ENCODE measurements at places on chromosomes 6 and 20. TPM values are rescaled to one million over a fixed set of nuclear protein-coding genes. Genes with fewer than 3 reads are reported as not detected.
A peak's percentile ranks its signal among the peaks of the same experiment; 100 is the strongest.

Gene PXDC1
- 9.6 TPM for total RNA-seq

DNA sequence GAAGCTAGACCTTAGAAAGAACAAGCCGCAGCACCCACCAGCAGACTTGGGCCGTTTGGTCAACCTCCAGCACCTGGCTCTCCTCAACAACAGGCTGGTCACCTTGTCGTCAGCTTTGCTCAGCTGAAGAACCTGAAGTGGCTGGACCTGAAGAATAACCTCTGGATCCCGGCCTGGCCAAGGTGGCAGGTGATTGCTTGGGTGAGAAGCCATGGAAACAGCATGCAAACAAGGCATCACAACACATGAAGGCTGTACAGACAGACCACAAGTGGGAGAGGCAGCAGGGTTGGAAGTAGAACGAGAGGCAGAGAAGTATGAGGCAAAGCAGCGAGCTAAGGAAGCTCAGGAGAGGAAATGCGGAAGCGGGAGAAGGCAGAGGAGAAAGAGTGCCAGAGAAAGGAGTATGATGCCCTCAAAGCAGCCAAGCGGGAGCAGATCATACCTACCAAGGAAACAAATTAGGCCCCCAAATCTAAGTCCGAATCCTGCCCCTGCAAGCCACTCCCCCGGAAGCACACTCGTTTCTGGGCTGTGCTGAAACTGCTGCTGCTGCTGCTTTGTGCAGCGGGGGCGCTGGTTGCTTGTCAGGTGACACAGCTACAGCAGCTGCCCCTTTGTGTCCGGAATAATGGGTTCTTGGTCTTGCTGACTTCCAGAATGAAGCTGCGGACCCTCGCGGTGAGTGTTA, 121.6 kb upstream of the LGSN start:
- no peak for DNase-seq

DNA sequence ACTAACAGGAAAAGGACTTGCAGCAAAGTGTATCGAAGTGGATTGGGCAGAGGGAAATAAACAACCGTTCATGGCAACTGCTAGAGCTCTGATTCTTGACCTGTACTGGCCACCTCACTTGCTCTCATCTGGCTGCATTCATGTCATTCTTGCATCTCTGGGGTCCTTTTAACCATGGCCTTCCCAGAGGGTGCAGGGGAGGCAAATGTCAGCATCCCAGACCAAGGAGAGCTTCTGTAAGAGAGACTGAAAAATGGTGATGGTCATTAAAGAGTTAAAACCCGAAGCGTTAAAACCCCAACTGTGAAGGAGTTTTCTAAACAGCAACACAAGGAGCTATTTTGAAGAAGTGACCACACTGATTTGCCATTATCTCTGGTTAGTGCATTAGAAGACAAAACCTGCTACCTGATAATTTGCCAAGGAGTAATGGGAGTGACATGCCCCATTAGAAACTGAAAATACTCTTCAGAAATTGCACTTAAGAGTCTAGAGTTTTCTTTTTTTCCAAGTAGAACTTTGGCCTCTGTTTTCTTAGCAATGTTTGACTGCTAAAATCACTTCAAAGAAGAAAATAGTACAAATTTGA, 62.4 kb downstream of the APCDD1L start:
- DNase-seq, result no peak

GRCh38 chr6:128024046-128024445, 123.2 kb upstream of the THEMIS start:
- DNase-seq, result no peak

Gene HLA-DPB1
- total RNA-seq, result 15.1 TPM

DNA sequence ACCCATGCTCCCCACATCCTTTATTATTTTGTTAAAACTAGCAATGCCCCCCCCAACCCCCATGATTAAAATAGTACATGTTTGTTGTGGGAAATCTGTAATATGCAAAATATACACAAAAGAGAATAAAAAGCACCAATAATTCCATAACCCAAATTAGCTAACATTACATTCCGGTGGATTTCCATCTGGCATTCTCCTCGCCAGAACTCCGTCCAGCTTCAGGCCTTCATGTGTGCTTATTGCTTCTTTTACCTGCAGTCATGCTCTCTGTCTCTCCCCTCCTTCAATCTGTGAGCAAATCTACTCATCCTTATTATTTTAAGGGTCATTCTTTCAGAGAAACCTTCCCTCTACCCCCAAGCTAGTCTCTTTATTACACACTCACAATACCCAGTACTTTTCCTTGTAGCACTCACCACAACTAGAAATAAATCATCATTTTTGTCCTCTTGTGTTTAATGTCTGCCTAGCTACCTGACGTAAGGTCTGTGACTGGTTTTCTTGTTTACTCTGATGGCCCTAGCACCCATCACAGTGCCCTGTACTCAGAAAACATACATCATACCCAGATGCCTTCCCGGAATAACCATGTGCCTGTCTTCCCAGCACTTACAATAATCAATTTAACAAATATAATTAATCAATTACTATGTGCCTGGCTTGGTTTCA, 25.6 kb upstream of the IER3 start:
- no peak for DNase-seq

- peak; percentile 19 for DNase-seq
Measured at GRCh38 chr20:57108742-57109570, 157.5 kb downstream of the BMP7 start.

DNA sequence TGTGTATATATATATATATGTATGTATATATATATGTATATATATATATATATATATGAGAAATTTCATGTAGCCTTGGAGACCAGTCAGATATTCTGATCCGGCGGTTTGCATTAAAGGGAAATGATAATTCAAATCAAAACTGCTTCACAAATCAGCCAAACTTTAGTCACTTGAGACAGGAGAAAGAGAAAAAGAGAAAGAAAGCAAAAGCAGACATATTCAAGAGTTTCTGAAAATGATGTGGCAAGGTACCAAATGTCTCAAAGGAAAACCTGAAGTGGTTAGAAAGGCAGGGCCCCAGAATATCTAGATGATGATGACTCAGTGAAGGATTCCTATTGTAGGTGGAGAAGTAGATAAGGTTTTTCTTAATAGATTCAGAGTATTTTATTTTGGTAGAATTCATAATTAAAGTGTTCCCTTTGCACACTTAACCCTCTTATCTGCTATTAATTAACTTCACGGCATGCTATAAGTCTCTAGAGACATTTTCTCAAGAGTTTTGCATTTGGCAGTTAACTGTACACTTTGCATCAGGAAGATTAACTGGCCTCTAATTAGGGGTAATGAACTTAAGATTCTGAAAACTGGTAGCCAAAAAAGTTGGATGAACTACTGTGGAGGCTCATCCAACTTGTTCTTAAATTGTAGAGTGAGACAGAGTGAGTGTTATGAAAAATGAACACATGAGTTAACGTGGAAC, 50.1 kb upstream of the ASF1A start:
- DNase-seq, result no peak

Gene ADGB
- total RNA-seq, result 1.6 TPM

Gene DOP1A
- total RNA-seq, result 30.8 TPM

Gene TFAP2D
- total RNA-seq, result not detected

DNA sequence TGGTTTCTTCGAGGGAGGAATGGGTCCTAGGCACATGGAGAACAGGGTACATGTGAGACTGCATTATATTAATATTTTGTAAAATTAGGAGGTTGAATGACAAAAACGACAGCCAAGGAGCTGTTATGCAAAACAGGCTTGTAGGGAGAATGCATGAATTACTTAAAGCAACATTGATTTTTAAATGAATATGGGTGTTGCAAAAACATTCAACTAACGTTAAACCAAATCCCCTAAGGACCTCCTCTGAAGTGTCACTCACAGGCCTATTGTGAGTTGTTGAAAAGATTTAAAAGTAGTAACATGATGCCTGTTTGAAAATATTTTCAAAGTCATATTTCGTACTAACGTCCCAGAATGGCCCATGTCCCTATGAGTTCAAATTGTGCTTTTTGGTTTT, 21.9 kb downstream of the FBXL4 start:
- no peak for DNase-seq

- no peak for DNase-seq
Measured at GRCh38 chr6:165819394-165819793, 156.4 kb upstream of the PDE10A start.

DNA sequence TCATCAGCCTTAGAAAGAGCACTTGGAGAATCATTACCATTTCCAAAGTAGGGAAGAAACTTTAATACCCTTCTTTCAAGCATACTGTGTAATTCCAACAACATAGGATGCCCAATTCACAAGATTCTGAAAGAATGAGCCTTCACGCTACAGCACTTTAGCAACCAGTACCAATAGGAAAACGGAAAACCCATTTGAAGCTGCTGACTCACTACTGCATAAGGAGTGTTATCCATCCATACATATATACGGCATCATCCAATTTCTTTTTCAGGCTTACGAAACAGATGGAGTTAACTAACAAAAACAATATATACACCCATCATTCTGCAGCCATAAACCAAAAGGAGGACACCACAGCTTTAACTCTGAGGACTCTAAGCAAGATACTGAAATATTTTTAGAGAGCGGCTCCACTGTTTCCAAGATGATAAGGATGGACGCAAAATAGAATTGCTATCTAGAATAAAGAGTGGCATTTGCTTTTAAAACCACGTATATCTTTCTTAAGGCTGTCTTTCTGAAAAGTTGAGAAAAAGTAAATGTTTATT, 24.9 kb downstream of the FYN start:
- DNase-seq, result no peak

Gene LGSN
- 0.08 TPM for total RNA-seq

DNA sequence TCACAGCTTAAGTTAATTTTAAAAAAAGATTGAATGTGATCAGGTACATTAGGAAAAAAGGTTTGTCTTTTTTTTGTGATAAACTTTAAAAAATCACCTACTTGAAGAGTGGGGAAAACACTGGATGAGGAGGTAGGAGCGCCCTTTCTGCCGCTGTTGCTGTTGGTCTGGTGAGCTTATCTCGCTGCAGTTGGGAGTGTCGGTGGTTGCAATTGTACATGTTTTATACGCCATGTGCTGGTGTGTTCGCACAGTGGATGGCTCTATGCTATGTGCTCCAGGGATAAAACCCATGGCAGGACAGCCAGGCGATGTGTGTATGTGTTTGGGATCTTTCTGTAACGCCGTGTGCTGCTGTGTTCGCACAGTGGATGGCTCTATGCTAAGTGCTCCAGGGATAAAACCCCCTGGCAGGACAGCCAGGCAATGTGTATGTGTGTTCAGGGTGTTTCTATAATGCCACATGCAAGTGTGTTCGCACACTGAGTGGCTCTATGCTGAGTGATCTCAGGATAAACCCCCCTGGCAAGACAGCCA, 1.7 kb downstream of the SLC22A3 start:
- peak; percentile 31 for DNase-seq

DNA sequence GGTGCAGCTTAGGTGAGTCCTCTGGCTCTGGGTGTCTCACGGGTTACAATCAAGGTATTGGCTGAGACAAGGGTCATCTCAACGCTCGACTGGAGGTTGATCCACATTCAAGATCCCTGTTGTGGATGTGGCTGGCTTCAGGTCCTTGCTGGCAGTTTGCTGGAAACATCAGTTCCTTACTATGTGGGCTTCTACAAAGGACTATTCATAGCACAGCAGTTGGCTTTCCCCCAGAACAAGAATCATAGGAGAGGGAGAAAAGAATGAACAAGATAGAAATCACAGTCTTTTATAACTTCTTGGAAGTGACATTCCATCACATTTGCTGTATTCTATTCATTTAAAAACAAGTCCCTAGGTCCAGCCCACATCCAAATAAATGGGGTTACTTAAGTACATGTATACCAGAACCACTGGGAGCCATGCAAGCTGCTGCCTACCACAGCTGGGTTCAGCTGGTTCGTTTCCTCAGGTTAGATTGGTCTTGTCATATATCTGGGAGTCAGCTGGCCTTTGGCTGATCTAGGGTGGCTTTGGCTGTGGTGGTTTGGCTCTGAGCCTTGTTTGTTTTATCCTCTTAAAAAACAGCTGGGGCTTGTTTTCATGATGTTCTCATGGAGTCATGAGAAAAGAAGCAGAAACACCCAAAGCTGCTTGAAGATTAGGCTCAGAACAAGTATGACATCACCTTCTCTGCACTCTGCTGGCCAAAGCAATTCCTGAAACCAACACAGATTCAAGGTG, 433.2 kb upstream of the SPTLC3 start:
- peak; percentile 47 for DNase-seq

DNA sequence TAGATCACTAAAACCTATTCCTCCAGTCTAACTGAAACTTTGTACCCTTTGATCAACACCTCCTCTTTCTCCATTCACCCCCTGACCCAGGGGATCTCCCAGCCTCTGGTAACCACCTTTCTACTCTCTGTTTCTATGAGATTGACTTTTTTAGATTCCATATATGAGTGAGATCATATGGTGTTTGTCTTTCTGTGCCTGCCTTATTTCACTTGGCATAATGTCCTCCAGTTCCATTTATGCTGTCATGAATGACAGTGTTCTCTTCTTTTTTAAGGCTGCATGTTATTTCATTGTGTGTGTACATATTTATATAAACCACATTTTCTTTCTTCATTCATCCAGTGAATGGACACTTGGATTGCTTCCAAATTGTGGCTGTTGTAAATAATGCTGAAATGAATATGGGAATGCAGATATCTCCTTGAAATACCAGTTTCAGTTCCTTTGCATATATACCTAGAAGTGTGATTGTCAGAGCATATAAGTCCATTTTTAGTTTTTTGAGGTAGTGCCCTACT, 57.7 kb downstream of the DHX35 start:
- no peak for DNase-seq

GRCh38 chr6:10954590-10955010, 67.7 kb downstream of the SYCP2L start:
- DNase-seq, result peak; percentile 52

GRCh38 chr6:17847203-17847760, 140.2 kb downstream of the KIF13A start:
- no peak for DNase-seq

Gene KCNK5
- total RNA-seq, result 52.9 TPM

- DNase-seq, result no peak
Measured at GRCh38 chr20:29300579-29301551, 1956.6 kb upstream of the DEFB115 start.

Gene EBF4
- total RNA-seq, result 8.2 TPM

Gene ANKRD66
- not detected for total RNA-seq

Gene TCF21
- 6.9 TPM for total RNA-seq

DNA sequence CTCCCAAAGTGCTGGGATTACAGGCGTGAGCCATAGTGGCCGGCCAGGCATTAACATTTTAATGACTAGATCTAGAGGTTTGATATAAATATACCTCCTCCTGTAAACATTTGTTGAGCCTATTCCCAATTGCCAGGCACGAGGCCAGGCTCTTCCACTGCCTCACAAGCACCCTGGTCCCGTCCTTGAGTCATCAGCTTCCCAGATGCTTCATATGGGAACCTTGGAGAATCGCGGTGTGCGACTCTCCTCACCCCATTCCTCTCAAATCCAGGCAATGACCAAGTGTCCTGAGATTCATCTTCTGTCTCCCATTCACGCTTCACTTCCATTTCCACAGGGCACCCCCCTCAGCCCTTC, 35.9 kb upstream of the PIM1 start:
- peak; percentile 27 for DNase-seq

All from left colon (tissue), 2 donors.